ENCODE measurements at places on chromosomes 11 and 22.

GRCh38 chr11:116071241-116071640, 567.0 kb upstream of the CADM1 start:
- DNase-seq, result no peak

GRCh38 chr22:49789289-49790141, 38.2 kb downstream of the BRD1 start:
- DNase-seq, result no peak

DNA sequence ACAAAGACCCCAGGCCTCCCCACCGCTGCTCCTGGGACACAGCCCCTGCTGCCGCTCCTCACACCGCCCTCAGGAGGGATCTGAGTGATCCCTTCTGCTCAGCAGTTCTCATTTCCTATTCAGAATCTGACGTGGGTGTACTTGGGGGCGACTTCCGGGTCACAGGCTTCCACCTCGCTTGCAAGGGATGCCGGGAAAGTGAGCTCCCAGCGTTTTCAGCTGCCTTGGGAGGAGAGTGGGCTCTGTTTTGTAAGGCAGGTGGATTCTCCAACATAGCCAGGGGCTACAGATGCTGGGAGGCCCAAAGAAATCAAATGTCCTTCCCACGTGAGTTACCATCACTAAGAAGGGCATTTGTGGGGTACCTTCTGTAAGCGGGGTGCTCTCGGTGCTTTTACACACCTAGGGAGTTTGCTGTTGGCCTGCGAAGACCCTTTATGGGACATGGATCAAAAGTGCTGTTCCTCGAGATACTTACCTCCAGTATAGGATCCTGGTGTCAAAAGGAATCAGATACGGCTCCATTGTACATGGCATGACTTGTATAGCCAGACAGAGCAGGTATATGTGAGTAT, 9.7 kb upstream of the LRRC10B start:
- DNase-seq, result no peak

- DNase-seq, result peak; percentile 84
Measured at GRCh38 chr11:121892131-121892681, 223.8 kb downstream of the BLID start.

GRCh38 chr11:32316232-32316631, 119.1 kb downstream of the WT1 start:
- no peak for DNase-seq

- DNase-seq, result no peak
Measured at GRCh38 chr22:41481925-41482318, 13.0 kb downstream of the ACO2 start.

DNA sequence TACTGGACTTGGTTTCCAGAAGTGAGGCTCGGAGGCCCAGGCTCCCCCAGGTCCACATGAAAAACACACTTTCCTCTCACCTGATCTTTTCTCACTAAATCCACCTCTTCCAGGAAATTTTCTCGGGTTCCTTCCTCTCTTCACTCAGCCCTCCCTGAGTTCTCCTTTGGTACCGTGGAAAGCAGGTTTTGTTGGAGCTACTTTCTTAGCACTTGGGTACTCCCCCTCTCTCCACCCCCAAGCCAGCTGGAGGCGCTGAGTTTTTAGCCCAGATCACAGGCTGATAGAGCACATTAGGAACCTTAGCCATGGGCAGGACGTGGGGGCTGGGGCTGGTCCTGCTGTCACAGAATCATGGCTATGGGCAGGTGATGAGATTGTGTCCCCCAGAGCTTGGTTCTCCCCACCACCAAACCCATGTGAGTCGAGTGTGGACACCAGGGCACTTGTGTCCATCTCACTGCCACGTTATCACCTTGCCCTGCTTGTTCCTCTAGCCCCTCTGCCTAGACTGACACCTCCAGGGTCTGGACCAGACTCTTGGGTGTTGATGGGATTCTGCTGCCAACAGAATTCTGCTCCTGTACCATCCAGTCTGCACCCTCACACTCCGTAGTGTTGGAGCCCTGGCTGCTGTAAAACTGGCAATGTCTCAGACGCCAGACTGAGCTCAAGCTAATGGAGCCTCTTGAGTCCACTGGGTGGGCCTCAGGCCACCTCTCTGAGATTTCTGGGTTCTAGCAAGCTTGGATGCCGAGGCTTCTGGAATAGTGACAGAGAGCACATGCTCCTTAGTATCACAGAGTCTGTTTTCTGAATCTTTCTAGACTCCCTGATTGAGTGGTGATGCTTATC, 74.9 kb upstream of the NARS2 start:
- DNase-seq, result no peak

DNA sequence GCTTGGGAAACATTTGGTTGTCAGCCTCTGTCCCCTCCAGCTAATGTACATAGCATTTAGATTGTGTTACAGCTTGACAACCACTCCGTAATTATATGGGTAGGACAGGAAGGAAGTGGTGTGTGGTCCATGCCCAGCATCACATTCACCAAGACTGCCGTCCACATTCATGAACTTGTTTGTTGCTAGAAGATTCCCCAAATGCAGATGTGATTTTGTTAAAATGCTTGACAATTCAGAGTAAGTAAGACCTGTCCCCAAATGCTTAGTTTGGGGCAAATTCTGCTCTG, 1482.7 kb downstream of the TBC1D22A start:
- DNase-seq, result no peak

DNA sequence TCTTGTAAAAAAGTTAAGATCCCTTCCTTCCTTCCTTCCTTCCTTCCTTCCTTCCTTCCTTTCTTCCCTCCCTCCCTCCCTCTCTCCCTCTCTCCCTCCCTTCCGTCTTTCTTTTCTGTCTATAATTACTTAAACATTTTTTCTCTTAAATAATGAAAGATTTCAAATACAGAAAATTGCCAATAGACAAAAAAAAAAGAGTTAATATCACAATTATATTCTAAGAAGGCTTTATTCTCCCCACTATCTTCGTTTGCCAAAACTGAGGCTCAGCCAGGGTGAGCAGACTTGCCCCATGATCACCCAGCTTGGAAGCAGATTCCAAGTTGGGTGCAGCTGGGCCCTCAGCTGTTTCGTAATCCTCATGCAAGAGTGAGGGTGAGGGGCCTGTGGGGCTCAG, 327 bp upstream of the CACNA1I start:
- DNase-seq, result no peak

GRCh38 chr11:82718307-82718706, 15.4 kb downstream of the FAM181B start:
- peak; percentile 43 for DNase-seq

GRCh38 chr11:35887737-35888136, 56.1 kb upstream of the LDLRAD3 start:
- no peak for DNase-seq
